Activated gamma-delta T cell (primary cell): ENCODE measurements at places on chromosomes 4 and X.

GRCh38 chrX:48919360-48919841 lies 577 bp upstream of the PIM2 start:
- no peak for DNase-seq

DNA sequence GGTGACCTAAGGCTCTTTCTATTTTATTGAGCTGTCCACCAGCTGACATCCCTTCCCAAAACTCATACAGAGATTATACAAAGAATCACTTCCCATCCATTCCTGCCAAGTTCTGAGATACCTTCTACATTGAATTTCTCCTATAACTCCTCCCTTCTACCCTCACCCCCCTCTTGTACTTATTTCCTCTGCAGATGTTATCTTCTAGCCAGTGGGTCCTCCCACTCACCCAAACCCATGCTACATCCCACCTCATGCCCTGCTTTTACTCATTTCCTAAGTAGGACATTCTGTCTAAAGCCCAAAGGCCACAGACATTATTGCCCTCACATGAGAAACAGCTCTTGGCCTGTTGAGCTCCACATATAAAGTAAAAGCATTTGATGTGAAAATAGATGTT lies 28.6 kb downstream of the BMX start:
- no peak for DNase-seq

DNA sequence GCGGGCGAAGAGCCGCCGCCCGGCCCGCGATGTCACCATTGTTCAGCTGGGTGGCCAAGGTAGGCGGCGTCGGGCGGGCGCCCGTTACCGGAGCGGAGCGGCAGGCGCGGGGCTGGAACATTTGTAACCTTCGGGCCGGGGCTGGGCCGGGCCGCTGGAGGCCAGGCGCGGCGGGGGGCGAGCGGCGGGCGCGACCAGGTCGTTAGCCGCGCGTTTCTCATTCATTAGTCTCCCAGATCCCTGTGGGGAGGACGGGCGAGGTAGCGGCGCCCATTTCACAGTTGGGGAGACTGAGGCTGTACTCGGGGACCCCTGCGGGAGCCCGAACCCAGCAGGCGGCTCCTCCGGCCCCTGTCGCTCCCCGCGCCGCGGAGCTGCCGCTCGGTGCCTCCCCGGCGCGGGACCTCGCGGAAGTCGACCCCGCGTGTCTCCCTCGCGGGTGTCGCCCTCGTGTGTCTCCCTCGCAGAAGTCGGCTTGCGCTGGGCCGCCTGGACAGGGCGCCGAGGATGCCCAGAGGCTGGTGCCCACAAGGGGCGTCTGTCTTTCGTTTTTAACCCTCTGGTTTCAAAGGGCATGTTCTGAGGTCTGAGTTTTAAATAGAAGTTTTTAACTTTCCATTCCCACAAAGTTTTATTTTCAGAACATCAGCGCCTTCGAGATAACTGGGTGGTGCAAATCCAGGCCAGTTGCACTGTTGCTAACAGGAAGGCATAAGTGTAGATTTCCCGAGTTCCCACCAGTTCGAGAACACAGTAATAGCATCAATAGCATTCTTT lies 17.5 kb downstream of the PTTG2 start:
- peak; percentile 45 for DNase-seq

GRCh38 chrX:100994352-100995281 lies 25.1 kb downstream of the ARL13A start:
- DNase-seq = no peak

DNA sequence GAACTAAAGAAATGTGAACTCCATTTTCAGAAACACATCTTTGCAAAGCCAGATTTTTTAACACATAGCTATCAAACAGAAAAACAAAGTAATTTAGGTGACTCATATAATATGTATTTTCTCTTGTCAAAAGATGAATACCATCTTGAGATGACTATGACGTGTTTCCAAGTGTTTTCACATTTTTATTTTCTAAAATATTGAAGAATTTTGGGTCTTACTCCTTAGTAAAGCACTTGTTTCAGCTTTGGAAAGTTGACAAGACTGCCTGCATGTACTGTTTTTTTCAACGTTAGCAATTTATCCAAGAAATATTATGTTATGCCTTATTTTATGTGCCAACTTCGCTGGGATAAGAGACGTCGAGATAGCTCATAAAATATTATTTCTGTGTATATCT lies 733.9 kb upstream of the EPHA5 start:
- no peak for DNase-seq

DNA sequence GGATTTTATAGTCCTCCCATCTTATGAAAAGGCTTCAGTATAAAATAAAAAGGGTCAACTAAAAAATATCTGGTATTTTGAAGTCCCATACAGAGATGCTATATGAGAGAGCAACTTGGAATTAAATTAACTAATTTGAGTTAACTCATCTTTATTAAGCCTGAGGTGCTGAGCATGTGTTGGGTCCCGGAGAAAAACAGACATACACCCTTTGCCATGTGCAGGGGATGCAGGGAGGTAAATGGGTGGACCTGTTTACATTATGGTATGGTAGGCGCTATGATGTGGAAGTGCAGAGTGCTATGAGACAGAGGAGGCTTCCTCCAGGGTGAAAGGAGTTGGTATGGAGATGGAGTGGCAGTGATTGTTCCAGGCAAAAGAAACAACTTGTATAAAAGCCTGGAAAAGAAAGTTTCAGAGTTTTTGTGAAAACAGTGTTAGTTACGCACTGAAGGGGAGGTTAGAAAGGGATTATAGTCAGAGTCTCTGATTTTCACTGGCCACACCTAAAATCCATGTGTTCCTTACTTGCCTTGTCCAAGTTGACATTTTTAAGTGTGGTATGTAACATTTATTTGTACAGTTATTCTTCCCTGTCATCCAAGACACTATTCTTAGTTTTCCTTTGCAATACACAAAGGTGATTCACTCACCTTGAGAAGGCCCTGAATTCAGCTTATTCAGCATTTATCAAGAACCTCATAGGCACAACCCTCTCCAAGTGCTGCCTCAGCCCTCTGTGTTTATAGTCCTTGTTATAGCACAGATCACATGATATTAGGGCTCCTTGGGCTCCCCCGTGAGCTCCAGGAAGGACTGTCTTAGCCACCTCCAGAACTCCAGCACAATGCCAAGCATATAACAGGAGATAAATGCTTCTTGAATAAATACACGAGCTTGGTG lies 152.0 kb downstream of the RASL11B start:
- DNase-seq = no peak

DNA sequence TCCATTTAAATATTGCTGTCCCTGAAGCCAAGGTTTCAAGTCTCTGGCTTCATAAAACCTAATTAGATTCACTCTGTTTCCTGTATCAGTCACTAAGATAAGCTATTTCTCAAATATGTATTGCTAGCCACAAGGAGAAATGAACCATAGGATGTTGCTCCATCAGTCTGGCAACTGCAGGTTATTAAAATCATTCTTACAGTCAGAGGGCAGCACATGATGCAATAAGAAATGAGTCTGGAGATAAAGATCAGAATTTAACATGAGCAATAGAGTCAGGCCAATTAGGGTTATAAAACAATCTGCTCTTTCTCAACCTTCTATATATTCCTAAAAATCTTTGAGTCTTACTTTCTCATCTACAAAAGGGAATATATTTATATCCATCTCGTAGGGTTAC lies 7.2 kb downstream of the PRKG2 start:
- DNase-seq = no peak
